ENCODE measurements at places on chromosomes 16 and 17. TPM values are rescaled to one million over a fixed set of nuclear protein-coding genes. Genes with fewer than 3 reads are reported as not detected.

The RNF112 gene
- not detected for total RNA-seq

The NOMO2 gene
- total RNA-seq, result 148 TPM

The TBC1D3D gene
- total RNA-seq, result not detected

The GLG1 gene
- total RNA-seq, result 150 TPM

The CHST5 gene
- total RNA-seq, result 0.21 TPM

The LLGL2 gene
- total RNA-seq, result 22.3 TPM

The SLC6A4 gene
- not detected for total RNA-seq

The SHISA9 gene
- total RNA-seq, result 60.5 TPM

The HOXB8 gene
- total RNA-seq, result not detected

The CCL5 gene
- not detected for total RNA-seq

The FBXW10 gene
- total RNA-seq, result under 0.01 TPM

The C16orf86 gene
- 1.7 TPM for total RNA-seq

The CSH2 gene
- not detected for total RNA-seq

The CES4A gene
- total RNA-seq, result 2.7 TPM

The SLC12A3 gene
- not detected for total RNA-seq

The CD300LG gene
- not detected for total RNA-seq

The CCL22 gene
- total RNA-seq, result 0.17 TPM

The SPATA20 gene
- 65.6 TPM for total RNA-seq

The PTGES3L gene
- 2.3 TPM for total RNA-seq

The FGF11 gene
- 20.2 TPM for total RNA-seq

The TIMM22 gene
- 17.2 TPM for total RNA-seq

The TEX14 gene
- total RNA-seq, result 0.24 TPM

The GRIN2A gene
- under 0.01 TPM for total RNA-seq

The CCDC154 gene
- 0.17 TPM for total RNA-seq

The NLE1 gene
- total RNA-seq, result 22.2 TPM

The CDK5RAP3 gene
- total RNA-seq, result 116 TPM

The UBALD2 gene
- 5.7 TPM for total RNA-seq

The ADAP2 gene
- total RNA-seq, result 3.5 TPM

The EPOP gene
- total RNA-seq, result 2.8 TPM

The RETREG3 gene
- total RNA-seq, result 97.7 TPM

The TBC1D3 gene
- not detected for total RNA-seq

The OTOA gene
- total RNA-seq, result not detected

The CDRT15L2 gene
- not detected for total RNA-seq

The SRP68 gene
- 24.5 TPM for total RNA-seq

The MMP15 gene
- 17.3 TPM for total RNA-seq

The TMIGD1 gene
- total RNA-seq, result not detected

The ST6GALNAC1 gene
- total RNA-seq, result not detected

The KRT33A gene
- total RNA-seq, result not detected
